Stimulated activated CD4-positive, alpha-beta T cell treated with anti-CD3 and anti-CD28 coated beads, TNF-alpha, amount 100 ng/mL, for 48 hours (primary cell): ENCODE measurements at places on chromosomes 2 and 18.

GRCh38 chr2:16223841-16224177 lies 283.5 kb downstream of the MYCN start:
- DNase-seq, result no peak

DNA sequence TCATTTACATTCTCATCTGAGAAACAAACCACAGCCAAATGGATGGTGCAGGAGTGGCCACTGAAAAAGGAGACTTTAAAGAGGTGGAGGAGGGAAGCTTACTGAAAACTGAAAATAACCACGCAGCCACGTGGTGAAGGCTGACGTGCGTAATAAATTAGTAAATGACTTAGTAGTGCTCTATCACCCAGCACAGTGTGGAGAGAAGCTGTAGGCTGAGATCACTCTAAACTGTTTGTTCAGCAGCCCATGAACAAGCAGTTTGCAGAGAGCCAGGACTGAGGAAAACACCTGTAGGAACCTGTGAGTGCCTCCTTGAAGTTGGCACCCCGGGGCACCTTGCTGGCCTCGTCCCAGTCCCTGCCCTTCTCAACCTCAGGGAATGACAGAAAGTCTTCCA lies 193.0 kb downstream of the TXNL1 start:
- DNase-seq, result no peak

DNA sequence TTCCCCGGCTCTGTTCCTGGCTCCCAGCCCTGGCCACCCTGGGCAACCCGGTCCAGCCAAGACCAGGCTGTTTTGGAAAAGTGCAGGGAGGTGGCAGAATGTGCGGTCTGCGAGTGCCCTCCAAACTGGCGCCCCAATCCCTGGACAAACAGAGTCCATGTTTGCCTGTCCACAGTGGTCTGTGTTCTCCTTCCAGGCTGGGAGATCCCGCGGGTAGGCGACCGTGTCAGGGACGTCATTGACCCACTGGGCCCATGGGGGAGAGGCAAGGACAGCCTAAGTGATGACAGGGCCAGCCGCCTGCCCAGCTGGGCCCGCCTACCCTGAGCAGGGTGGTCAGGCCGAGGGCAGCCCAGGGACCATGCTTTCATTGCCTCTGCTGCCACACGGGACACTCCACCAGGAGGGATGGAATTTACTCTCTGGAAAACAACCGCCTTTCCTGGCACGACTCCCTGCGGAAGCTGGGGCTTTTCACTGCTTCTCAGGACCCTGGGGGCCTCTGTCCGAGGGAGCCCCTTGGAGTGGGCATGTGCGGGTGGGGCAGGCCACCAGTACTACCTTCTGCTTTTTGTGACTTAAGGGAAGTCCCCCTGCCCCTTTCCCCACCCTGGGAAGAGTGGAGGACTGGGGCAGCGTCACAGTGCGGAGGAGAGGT lies 20.1 kb downstream of the CYP26B1 start:
- no peak for DNase-seq

DNA sequence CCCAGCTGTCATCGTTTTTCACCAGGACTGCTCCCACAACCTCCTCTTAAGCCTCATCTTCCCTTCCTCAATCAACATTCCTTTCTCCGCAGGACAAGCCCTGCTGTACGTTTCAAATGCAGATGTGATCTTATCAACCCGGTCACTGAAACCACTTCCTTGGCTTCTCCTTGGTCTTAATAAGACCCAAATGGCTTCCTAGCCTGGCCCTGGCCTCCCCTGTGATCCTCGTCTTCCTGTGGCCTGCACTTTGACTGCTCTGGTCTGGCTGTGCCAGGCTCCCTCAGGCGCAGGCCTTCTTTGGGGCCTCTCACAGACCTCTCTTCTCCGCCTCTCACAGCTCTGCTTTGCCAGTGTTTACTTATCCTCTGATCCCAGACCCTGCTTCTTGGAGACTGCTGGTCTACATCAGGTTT lies 4.7 kb upstream of the ADNP2 start:
- no peak for DNase-seq

- DNase-seq, result no peak
Observed at GRCh38 chr2:67567886-67568285, 170.8 kb downstream of the ETAA1 start.

- no peak for DNase-seq
Observed at GRCh38 chr2:95375532-95376150, 26.9 kb upstream of the FAHD2A start.

GRCh38 chr2:41488888-41489287 lies 558.9 kb upstream of the PKDCC start:
- DNase-seq, result no peak

DNA sequence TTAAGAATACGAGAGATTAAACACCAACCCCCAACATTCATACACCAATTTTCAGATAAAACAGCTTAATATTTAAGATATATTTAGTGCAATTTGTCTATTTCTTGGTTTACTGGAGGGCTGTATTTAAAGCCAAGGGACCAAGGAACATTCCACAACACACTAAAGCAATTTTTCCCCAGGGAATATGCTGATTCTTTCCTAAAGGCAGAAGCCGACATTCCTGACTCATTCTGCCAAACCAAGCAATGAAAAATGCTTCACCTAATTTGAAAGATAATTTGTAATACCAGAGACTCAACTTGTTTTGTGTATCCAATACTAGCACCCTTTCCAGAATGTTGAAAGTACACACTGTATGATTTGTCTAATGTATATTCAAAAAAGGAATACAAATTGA lies 1267.6 kb upstream of the PIK3C3 start:
- DNase-seq, result no peak

DNA sequence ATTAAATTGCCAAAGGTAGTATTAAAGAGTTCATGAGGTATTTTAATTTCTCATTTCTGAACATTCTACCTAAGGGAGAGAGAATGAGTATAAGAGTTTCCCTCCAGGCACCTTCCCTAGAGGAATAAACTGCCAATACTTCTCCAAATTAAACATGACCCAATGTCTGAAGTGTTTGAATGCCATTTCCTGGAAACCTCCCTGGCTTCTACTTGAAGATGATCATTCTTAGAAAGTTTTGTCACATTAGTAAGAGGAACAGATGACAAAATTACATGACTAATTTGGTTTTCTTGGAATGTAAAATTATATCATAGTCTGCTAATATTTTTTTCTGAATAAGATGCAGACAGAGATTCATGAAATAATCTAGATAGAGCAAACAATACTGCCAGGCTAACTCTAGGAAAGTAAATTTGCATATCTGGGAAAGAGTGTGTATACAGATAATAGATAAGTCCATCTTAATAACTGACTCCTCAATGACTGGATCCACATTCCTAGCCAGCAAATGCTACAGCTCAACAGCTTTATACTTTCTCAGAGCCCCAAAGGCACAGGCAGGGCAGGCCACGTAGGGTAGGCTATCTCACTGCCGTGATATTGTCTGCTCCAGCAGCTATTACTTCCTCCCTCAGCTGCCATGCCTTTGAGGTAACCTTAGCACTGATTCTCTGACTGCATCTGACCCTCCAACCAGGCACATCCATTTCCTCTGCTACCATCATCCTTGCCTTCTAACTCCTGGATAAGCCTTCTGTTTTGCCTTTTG lies 630.8 kb upstream of the PIK3C3 start:
- no peak for DNase-seq

DNA sequence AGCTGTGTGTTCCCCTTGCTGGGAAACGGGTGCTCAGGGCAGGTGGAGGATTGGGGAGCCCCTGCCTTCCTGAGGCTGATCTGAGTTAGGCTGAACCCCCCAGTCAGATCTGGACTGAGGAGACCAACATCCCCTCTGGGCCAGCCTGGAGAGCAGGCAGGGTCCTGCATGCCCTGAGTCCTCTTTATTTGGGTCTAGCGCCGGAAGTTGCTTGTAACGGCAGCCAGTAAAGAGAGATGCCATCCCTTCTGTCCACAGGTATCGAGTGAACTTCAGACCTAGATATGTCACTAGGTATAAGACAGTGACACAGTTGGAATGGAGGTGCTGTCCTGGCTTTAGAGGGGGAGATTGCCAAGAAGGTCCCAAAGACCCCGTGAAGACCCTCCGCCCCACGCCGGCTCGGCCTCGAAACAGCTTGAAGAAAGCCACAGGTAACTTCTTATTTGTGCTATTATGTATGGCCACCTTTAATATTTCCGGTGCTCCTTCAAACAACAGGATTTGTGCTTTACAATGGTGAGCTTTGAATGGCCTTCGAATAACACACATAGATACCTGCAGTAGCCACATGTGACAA lies 38.0 kb downstream of the EMILIN2 start:
- no peak for DNase-seq

DNA sequence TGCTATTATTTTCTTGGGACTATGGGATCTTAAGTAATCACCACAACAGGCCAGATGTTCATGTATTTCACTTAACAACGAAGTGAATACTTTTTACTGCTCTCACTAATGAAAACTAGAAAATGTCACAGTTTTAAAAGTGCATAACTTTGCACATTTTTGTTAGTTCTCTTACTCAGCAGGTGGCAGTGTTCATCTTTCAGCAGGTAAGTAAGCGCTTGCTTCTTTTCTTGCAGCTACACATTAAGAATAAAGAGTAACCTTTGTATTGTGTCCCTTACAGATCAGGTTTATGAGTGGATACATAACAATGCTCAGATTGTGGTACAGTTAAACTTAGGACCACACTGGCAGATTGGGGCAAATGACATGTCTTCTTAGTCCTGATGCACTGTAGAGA lies 61.0 kb downstream of the DAW1 start:
- DNase-seq, result no peak

DNA sequence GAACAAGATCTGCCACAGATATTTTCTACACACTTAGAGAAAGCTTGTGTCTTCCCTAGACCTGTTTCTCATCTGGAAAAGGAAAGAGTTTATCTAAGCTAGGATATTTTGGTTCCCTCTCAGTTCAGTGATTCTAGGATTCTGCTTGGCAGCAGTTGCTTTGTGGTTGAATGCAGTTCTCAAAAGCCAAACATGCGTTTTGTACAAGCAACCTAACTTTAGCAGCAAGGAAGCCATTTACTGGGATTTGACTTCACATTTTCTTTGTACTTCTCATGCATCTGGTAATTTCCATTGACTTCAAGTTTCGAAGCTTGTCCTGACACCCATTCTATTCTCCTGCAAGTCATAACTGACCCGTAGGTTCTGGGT lies 33.3 kb downstream of the VSNL1 start:
- no peak for DNase-seq

- no peak for DNase-seq
Observed at GRCh38 chr18:3104190-3105054, 91.5 kb upstream of the LPIN2 start.

GRCh38 chr2:75464348-75464946 lies 96.3 kb downstream of the EVA1A start:
- no peak for DNase-seq

DNA sequence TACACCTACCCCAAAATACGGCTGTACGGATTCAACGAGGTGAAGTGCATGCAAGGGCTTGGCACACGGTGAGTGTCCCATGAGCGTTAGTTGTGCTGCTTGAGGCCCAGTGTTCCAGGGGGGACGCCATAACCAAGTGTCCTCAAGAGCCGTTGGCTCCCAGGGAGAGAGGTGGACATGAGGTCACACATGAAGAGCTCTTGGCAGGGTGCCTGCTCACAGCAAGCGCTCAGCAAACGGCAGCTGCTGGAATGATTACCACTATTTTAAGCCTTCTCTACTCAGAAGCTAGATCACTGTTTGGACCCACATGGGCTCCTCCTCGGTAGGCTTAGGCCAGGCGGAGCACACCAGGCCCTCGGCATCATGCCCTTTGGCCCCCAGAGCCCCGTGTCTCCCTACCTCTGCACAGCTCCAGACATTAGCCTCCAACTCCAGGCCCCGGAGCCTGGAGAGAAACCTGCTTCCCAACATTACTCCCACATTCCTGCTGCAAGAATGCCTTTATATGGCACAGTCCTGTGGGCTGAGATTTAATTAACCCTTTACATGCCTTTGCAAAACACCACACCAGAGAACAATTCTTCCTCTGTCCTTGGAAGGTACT lies 68.4 kb upstream of the PPP1CB start:
- DNase-seq, result no peak

DNA sequence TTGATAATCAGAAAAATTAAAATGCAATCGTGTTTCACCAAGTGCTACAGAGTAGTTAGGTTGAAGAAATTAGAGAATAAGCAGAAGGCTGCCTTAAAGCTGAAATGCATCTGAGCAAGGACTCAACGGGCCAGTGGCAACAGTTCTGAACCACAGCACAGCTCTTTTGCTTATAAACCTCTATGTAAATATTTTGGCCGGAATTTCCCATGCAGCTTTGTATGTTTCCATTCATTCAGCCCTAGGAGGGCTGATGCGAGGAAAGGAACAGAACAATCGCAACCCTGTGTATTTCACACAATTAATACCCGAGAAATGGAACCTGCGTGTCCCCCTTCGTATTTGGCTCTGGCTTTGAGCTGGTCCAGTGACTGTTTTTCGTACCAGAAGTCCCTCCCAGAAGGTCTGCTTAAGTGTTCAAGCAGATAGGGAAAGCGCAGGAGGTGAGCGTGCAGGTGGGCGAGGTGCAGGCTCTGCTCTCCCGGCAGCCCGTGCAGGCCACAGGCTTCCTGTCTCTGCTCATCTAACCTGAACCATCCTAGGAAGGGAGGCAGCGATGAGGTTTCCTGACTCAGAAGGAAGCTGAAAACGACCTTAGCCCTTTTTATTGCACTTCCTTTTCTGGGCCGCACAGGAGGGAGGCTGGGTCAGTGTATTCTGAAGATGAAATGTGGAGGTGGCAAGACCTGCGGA lies 67.3 kb downstream of the ASB1 start:
- no peak for DNase-seq

DNA sequence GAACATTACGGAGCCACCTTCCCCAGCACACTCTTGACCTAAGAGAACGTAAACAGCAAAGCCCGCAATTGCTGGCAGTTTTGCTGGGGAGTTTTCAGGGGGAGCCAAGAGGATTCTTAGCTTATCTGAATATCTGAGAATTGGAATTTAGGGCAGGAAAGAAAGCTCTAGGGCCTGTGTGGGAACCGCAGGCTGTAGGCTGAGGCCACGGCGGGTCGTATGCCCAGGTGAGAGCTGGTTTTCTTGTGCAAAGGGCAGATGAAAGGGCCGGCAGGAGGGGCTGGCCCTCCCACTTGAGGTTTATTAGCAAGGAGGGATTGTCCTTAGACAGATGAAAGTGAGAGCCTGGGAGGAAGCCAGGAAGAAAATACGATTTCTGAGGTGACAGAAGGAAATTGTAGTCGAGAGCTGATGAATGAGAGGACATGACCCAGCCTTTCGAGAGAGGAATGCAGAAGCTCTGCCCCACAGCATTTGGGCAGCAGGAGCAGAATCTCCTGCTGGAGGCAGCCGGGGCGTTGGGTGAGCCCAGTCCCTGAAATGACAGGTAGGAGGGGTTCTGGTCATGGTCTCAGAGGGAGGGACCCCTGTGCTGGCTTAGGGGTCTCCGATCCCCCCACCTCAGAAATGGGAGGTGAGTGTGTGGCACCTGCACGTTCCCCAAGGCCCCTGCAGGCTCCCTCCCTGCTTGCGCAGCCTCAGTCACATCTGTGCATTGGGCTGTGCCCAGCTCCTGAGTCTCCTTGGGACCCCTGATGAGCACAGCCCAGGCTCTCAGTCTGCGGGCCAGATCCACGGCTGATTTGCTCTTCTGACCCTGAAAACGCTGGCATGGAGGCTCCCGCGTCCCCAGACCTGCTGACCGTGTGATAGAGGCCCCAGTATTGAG lies 61.1 kb downstream of the CABLES1 start:
- DNase-seq, result no peak
